WERI-Rb-1 (cell line): ENCODE measurements at places on chromosomes 4 and X.

DNA sequence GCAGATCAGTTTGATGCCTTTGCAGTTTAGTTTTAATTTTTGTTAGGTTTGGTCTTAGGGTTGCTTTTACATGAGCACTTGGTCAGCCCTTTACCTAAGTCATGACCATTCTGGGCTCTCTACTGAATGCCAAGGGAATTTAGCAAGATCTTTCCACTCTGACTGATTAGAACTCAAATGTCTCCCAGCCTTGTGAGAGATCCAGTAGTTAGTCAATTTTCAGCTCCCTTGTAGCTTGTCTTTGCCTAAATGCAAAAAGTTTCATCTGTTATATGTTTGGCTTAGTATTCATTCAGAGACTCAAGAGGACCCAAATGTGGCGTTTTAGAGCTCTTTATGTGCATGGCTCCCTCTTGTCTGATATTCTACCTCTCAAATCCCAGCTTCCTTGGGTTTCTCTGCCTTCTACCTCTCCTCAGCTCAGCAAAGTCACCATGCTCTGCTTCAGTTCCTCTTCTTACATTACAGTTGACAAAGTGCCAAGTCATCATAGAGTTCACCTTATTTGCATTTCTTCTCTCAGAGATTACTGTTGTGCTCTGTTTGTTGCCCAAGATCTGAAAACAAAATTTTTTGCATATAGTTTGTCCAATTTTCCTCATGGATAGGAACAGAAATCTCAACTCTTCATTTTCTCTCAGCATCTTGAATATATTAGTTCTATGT is 17.5 kb upstream of the JAKMIP1 start:
- DNase-seq, result no peak

DNA sequence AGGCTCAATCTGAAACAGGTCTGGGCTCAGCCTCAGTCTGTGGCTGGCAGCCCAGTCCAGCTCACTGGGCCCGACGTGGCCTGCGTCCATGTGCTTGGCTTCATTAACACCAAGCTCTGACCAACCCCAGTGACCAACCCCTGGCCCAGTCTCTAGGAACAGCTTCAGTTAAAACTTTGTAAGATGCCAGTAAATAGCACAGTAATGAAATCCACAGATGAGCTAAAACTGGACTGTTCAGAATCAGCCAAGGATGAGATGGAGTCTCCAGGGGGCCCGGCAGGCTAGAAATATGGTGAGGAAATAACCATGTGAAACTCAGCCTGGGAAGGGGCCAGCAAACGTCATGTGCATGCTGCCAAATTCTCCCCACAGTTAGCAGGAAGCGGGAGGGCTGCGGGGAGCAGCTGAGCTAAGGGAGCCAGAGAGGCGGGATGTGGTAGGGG is 37.1 kb upstream of the XPNPEP2 start:
- DNase-seq, result no peak

GRCh38 chr4:57154191-57154590 is 44.0 kb upstream of the IGFBP7 start:
- no peak for DNase-seq

DNA sequence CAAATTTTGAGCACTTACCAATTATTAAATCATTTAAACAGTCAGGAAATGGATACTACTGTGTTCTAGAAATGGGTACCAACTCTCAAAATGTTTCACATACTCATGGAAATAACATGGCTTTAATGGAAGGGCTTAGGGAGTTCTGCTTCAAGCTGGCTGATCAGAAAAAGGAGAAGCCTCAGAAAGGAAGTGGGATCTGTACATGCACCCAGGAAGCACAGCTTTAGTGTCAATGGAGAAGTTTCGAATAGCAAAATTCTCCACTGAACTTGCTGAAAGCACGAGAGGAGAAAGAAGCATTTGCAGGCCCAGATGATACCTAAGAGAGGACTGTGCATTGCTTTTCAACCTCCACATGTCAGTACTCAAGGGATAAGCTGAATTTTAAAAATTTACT is 11.1 kb upstream of the HS3ST1 start:
- DNase-seq, result no peak

DNA sequence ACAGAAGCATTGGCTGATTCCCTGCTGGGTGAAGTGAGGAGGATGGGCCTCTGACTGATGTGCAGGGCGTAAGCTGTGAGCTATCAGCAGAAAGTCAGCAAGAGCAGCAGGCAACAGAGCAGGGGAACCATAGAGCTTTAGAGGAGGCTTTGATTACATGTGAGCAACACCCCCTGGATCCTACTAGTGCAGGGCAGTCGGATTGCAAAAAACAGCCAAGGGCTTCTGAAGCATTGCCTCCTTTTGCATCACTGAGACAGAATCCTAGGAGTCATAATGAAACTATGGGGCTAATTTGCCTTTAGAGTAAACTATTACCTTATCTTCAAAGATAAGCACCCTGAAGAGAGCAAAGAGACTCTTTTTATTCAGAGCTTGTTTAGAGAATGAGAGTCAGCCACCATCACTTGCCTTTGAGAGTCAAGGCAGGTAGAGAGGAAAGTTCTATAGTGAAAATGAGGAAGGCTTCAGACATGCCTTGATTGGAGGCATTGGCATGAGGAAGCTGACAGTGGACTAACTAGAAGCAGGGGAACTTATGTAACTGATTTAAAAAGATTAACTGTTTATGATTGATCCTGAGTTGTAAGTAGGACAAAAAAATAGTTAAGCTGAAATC is 420.3 kb downstream of the PDHA2 start:
- no peak for DNase-seq

DNA sequence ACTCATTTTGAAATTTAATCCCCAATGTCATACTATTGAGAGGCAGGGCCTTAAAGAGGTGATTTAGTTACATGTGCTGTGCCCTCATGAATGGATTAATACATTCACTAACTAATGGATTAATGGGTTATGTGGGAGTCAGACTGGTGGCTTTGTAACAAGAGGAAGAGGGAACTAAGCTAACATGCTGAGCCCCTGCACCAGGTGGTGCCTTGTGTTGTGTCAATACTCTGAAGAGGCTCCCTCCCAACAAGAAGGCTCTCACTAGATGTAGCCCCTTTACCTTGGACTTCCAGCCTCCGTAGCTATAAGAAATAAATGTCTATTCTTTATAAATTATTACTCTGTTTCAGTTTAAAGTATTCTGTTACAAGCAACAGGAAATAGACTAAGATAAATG is 411.9 kb upstream of the EMCN start:
- DNase-seq, result peak; percentile 57

- DNase-seq, result no peak
Measured at GRCh38 chr4:180512801-180513475, 1730.3 kb upstream of the TENM3 start.

GRCh38 chr4:151489462-151490203 is 80.7 kb downstream of the FHIP1A start:
- DNase-seq, result peak; percentile 26

DNA sequence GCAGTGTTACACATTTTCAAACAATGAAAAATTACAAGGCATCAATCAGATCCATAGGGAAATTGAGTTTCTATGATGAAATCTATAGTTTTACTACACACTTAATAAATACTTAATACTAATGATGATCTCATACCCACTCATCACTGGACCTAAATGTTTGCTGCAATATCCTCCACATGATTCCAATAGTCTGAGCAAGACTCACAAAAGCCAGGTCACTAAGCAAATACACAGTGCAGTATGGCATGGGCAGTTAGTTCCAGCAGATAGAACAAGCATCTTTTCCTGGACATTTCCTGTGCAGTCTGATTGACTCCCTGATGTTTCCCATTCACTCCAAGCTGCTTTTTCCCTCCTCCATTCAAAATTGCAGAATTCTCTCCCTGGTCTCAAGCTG is 109.0 kb upstream of the ATOH1 start:
- no peak for DNase-seq

- DNase-seq, result no peak
Measured at GRCh38 chrX:50202539-50202938, 1.7 kb upstream of the AKAP4 start.

- no peak for DNase-seq
Measured at GRCh38 chr4:8817813-8818062, 53.9 kb downstream of the HMX1 start.

DNA sequence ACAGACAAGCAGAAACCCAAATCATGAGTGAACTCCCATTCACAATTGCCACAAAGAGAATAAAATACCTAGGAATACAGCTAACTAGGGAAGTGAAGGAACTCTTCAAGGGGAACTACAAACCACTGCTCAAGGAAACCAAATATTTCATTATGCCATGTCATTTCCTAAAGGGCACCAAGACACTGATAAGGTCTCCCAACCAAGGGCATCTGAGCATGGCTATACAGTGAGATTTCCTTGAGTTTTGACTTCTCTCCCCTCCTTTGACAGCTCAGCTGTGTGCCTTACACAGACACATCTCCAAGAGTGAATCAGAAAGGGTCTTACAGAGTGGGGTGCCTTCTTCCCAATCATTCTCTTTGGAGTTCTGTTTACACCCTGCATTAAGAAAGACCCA is 40.4 kb downstream of the PCDH7 start:
- no peak for DNase-seq

GRCh38 chr4:6773106-6773505 is 9.4 kb upstream of the KIAA0232 start:
- DNase-seq, result no peak

GRCh38 chrX:39642071-39642470 is 455.7 kb downstream of the BCOR start:
- DNase-seq, result peak; percentile 55

- DNase-seq, result no peak
Measured at GRCh38 chr4:88792268-88792781, 94.7 kb upstream of the NAP1L5 start.

- DNase-seq, result no peak
Measured at GRCh38 chr4:996030-996996, 3.1 kb upstream of the SLC26A1 start.

- DNase-seq, result no peak
Measured at GRCh38 chrX:23390979-23391378, 56.3 kb downstream of the PTCHD1 start.

GRCh38 chrX:154548028-154548316 is 552 bp downstream of the IKBKG start:
- no peak for DNase-seq

- no peak for DNase-seq
Measured at GRCh38 chrX:20029728-20030127, 38.9 kb upstream of the BCLAF3 start.

DNA sequence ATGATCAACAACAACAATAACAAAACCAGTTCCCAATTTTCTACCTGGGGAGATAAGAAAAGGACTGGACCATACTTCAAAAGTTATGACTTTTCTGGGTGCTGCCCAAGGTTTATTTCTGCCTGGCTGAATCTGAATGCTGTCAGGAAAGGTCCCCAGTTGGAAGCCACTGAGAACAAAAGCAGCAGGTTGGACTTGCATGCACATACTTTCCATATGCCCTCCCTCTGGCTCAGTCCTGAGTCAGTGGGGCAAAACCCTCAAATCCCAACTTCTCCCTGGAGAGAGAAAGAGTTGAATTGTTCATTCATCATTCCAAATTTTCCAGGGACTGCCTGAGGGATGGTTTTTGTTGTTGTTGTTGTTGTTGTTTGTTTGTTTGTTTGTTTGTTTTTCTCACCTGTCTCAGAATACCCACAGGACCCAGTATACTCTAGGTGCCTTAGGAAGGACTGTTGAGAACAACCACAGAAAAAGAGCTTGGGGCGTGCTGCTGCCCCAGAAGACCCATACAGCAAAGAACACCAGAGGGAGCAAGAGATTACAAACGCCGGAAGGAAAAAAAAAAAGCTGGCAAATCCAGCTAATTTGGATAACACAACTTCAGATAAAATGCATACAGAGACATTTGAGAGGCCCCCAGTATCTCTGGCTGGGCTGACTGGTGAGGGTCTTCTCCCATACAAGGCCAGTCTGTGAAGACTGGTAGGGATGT is 138.9 kb upstream of the INPP4B start:
- no peak for DNase-seq

GRCh38 chr4:39881789-39882188 is 95.9 kb downstream of the PDS5A start:
- no peak for DNase-seq

DNA sequence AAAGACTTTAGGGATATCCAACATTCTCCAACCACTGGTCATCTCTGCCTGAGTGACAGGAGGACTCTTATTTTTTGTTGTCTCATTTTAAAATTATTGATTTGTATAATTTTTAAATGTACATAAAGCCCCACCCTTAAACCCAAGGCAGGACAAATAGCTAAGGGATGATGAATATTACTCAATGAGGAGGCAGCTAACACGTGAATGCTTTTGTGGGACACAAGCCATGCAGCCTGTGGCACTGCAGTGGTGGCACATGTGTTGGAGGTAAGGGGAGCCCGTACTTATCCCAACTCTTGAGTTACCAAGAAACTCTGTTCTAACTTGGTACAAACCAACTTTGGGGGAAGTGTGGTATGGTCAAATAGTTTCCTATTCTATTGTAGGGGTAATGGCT is 19.5 kb downstream of the MID1IP1 start:
- DNase-seq, result no peak

GRCh38 chr4:14445882-14446281 is 556.4 kb upstream of the CPEB2 start:
- no peak for DNase-seq

DNA sequence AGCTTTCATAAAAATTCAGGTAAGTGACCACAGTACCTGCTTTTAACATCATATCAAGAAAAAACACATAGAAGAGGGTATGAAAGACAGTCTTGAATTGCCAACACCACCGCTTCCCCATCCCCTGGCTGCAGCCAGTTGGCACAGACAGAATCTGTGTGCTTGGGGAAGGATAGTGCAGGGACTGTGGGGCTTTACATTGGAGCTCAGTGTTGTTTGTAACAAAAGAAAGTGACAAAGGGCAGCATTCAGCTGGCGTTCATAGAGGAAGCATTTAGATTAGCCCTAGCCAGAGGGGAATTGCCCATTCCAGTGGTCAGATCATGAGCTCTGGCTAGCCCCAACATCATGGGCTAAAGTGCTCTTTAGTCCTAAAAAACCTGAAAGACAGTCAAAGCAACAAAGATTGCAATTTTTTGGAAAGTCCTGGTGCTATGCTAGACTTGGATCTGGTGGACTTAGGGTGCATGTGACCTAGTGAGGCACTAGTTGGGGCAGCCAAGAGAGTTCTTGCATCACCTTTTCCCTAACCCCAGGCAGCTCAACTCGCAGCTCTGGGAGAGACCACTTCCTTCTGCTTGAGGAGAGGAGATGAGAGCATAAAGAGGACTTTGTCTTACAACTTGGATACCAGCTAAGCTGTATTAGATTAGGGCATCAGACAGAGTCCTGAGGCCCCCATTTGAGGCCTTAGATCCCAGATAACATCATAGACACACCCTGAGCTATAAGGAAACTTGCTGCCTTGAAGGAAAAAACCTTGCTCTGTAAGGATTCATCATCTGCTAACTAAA is 1602.4 kb upstream of the ADGRL3 start:
- DNase-seq, result no peak
